Stimulated activated CD4-positive, alpha-beta T cell treated with anti-CD3 and anti-CD28 coated beads, Interleukin-2, amount 100 ng/mL, for 24 hours (primary cell): ENCODE measurements at places on chromosomes 2 and 18.

DNA sequence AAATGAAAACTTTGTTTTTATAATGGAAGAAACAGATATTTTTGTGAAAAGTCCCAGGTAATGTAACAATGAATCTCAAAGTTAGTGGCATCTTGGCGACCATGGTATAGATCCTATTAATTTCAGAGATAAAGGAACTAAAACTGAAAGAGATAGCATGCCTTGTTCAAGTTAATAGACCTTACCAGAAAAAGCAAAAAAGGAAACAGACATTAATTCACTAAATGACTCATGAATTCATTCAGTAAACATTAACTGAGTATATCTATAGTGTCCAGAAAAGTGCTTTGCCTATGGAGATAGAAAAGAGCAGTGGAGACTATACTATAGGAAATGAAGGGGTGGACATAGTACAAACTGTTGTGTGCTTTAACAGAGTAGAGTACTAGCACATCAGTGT lies 763.3 kb downstream of the TRIB2 start:
- DNase-seq: no peak

DNA sequence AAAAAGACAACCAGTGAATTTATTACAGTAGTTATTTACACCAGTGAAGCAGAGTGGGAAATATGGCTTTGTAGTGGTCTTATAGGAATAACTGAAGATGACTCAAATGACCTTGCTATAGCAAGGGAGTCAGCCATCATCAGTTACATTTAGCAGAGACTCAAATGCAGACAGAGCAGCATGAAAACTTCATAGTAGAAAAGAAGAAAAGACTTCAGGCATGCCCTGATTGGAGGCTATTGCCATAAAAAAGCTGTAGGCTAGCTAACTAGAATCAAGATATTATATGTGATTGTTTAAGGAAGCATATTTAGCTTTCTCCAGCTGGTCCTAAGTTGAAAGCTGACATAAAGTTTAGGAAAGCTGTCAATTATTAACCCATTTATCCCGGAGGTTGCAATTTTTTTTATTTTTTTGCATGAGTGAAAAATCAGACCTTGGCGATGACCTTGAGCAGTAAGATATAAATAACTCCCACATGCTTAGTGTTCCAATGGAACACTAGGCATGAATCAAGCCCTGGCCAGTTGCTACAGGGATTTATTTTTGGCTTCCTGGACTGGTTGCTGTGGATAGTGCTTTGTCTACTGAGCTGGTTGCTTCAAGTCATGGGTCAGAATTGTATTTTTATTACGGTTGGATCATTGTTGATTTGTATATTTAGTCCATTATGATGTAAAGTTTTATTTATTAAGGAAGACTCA lies 675.6 kb upstream of the VRK2 start:
- DNase-seq: no peak

GRCh38 chr2:102664471-102664909 lies 45.1 kb downstream of the SLC9A2 start:
- DNase-seq: peak; percentile 47

GRCh38 chr2:84474176-84474575 lies 15.1 kb upstream of the SUCLG1 start:
- no peak for DNase-seq

DNA sequence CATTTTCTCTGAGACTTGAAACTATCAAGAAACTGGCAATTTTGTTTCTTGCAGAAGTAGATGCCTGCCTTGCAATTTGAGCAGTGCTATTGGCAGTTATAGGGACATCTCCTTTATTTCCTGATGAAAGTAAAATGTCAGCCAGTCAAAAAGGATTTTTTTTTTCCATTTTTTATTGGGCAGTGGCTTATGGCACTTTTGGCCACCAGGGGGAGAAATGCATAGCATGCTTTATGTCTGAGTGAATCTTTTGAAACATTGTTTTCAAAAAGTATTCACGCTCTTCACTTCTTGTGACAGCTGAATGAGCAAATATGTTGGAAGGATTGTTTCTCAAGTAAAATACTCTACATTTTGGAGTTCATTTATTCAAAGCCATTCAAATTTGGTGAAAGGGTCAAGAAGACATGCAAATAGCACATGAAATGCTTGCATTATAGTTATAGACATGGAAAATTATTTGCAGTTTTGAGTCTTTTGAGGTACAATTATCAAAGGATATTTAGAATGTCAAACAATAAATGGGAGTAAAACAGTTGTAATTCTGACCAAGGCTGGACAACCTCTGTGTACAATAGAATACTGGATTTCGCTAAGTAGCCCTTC lies 491.0 kb downstream of the CDH2 start:
- peak; percentile 1 for DNase-seq

- no peak for DNase-seq
Observed at GRCh38 chr2:43054367-43054766, 172.0 kb downstream of the ZFP36L2 start.

- DNase-seq: no peak
Observed at GRCh38 chr2:189360861-189361260, 80.4 kb upstream of the WDR75 start.

DNA sequence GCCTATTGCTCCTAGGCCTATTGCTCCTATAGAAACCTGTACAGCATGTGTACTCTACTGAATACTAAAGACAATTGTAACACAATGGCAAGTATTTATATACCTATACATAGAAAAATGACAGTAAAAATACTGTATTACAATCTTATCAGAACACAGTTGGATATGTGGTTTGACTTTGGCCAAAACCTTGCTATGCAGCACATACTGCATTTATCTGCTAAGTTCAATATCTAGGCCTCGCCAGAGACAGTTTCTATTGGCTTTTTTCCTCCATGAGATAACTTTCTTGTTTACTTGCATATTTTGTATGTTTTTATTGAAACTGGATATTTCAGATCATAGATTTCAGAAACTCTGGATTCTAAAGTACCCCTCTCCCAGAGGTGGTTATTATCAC lies 19.3 kb upstream of the TMEM87B start:
- DNase-seq: no peak

GRCh38 chr2:47334356-47335136 lies 68.4 kb upstream of the MSH2 start:
- no peak for DNase-seq

DNA sequence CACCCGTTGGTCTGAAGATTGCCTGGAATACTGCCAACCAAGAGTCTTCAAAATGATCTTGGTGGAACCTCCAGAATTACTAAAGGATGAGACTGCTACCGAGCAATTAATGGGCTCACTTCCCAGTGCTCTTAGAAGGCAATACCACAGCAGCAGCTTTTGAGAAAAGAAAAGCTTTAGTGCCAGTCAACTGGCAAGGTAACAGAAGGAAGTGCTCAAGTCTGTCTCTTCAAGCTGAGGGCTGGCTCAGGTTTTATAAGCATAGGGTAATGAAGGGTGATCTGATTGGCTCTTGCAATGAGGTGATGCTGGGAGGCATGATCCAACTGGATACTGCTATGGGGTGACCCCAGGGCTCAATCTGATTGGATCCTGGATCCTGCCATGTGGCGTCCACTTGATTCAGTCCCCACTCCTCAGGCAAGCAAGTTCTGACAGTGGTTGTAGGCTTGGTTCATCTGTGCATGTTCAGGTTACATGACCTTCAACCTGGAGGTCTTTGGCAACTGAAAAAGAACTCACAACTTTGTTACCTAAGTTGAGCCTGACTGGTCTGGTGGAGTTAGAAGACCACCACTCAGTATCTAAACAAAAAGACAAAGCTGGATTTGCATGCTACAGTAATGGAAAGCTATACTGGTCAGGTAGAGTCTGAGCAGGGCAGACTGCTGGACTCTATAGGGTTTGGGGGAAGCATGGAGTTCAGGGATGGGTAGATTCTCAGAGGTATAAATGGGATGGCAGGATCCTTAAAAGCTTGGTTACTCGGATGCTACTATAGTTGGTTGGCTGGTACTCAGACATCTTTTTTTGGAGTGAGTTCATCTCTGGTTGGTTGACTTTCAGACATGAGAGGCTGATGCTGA lies 14.0 kb upstream of the RIF1 start:
- no peak for DNase-seq

DNA sequence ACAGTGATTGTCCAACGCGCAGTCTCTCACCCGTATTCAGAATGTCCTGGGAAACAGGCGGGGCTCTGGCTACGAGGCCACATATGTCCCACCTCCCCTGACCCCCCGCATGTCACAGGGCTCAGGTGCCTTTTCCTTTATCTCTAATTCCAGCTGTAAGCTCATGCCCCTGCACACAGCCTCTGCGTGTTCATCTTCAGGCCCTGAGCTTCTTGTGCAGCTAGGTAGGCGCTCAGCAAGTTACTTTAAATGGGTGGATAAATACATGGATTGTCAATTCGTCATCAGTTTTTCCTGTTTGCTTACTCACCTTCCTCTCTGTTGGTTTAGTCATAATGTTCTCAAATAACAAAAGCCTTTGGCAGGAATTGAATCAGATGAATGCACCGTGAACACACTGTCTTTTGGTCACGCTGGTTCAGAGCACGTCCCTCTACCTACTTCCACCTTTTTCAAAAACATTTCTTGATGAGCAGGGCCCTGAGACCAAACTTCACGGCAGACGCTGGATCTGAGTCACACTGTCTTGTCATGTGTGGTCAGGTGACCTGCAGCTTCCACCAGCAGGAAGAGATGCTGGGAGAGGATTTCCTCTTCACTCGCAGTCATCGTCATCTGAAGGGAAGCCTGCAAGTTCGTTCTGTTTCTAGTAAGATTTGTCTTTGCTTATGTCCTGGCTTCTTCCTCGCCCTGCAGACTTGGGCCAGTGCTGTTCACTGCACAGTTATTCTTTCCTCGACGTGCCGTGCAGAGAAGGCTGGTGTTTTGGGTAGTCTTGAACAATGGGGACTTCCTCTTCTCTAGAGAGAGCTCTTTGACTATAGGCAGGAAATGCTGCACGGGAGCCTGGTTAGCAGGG lies 138.1 kb downstream of the PTGR3 start:
- peak; percentile 63 for DNase-seq

DNA sequence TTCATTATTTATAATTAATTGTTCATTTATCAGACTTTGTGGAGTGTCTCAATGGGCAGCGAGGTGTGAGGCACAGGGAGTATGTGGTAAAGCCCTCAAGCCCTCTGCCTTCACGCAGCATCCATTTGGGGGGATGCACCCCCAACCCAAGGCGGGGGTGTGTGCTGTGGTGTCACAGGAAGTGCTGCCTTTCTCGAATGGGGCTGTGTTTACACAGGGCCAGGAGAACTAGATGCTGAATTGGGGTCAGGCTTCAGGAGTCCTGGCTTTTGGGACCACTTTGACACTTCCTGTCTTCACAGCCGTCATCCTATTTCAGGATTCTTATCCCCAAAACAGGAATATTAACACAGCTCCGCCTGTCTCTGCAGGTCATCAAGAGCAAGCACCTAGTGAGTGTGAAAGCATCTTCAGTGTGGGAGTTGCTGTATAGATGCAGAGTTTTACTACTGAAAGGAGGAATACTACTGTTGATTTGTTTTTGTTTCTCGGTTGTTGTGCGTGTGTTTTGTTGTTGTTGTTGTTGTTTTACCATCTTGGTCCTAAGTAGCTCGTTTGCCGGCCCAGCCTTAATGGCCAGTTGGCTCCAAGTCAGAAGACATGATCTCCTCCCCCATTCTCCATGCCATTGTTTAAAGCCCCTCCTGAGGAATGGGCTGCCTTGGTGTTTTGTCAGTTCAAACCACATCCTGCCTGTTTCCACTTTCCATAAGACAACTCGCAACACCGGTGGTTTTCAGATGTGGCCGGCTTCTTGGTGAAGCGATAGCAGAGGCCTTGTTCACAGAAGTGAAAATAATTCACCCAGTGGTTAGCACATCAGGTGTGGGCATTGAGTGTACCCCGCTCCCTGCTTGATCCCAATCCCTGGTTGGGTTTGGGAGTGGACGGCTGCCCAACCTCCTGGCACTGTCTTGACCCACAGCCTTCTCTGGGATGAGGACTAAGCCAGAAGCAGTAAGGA lies 221.3 kb downstream of the BCL2 start:
- DNase-seq: peak; percentile 41

DNA sequence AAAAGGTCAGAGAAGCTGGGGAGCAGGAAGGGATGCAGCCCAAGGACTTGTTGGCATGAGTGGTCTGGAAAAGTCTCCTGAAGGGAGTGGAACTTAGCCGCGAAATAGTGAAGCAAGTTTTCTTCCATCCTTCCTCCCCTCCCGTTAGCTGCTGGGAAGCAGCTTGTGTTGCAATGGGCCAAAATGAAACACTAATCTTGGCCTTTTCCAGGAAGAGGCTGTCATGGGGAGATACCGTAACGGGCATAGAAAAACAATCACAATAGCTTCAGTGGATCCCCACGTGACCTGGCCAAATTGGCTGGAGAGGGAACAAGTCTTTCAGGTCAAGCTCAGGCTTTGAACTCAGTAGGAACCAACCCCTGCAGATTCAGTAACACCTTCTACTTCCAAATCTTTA lies 49.3 kb downstream of the SEMA4F start:
- no peak for DNase-seq

GRCh38 chr2:136215908-136216472 lies 98.0 kb upstream of the CXCR4 start:
- no peak for DNase-seq

GRCh38 chr2:184562532-184562931 lies 35.8 kb upstream of the ZNF804A start:
- DNase-seq: no peak

DNA sequence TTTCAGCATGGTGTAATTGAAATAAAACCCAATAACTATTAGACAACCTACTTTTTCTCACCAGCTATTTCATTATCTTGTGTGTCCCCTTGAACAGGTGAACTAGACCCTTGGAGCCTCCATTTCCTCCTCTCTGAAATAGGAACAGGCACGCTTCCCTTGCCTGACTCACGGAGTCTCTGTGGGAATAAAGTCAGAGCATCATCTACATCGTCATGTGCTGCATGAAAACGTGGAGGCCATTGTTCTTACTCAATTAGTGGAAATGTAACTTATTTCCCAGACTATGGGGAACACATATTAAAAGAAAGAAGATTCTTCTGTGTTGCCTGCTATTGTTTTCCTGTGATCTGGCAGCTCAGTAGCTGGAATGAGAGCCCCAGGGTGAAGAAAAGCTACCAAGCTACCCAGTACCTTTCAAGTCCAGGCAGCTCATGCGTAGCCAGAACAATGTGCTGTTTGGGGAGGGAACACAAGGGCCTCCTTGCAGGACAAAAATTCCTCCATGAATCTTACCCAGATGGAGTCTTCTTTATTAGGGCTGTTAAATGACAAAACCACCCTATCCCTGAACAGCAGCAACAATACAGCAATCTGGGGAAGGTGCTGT lies 59.8 kb downstream of the SOX11 start:
- no peak for DNase-seq

DNA sequence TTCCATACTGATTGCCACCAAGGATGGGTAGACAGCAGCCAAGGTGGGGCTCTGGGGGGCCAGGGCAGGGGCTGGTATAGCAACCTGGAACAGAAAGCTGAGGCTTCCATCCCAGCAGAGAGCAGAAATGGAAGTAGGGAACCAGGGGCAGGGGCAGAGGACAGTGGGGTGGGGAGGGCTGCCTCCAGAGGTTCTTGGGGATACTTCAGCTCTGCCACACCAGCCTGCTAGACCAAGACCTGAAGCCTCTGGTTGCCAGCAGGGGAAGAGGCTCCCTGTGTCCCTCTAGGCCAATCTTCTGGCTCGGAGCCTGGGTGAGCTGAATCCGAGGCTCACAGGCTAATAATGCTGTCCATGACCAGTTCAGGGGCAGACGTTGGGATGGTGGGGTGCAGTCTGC lies 329.0 kb downstream of the DYSF start:
- DNase-seq: no peak

- no peak for DNase-seq
Observed at GRCh38 chr18:79933765-79934164, 17.7 kb downstream of the SLC66A2 start.

GRCh38 chr2:66069937-66070720 lies 364.8 kb upstream of the MEIS1 start:
- DNase-seq: no peak

GRCh38 chr2:58073751-58074150 lies 27.1 kb downstream of the VRK2 start:
- no peak for DNase-seq

- no peak for DNase-seq
Observed at GRCh38 chr2:18585526-18585925, 3.8 kb downstream of the NT5C1B start.
